ENCODE measurements at places on chromosomes 16 and 17.

- no peak for DNase-seq
These were observed 114.7 kb upstream of the NLRP1 start for GRCh38 chr17:5698959-5699358.

DNA sequence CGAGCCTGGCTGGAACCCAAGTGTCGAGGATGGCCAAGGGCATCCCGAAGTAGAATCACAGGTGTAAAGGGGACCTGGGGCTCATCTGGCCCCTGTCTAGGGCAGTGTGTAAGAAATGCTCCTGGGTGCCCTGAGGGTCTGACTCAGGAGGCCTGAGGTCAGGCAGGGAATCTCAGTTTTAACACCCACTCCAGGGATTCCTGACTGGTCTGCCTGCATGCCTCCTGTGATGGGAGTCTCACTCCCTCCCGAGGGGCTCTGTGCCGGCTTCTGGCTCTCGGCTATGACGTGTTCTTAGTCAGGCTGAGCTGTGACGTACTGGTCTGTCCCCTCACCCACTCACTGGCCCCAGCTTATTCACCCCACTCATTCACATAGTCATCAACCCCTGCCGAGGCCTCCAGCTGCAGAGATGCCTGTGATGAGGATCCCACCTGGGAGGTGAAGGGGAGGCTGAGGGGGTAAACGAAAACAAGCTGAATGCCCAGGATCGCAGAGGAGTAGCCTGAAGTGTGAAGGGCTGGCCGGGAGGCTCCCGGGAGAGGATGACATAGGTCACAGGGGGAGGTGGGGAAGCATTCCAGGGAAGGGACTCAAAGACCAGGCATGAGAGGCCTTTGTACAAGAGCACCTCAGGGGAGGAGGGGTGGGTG is 23.8 kb downstream of the FAM83G start:
- no peak for DNase-seq

GRCh38 chr16:72021043-72021442 is 12.5 kb downstream of the DHODH start:
- DNase-seq, result no peak

DNA sequence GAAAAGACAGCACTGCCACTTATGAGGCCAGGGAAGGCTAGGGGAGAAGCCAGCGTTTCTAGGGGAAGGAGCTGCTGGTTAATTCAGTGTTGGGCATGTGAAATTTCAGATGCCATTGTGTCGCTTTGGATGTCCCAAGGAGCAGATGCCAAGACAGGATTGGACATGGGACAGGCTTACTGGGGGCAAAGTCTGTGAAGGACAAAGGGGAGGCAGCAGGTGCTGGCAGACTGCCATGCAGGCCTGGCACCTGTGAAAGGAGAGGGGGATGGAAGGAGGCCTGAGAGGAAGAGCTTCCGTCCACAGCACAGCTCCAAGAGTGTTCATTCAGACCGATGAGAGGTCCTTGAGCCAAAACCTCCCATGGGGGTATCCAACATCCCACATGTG is 255.5 kb upstream of the RPL38 start:
- DNase-seq, result peak; percentile 47

GRCh38 chr16:21239646-21240045 is 6.1 kb downstream of the ANKS4B start:
- DNase-seq, result no peak

DNA sequence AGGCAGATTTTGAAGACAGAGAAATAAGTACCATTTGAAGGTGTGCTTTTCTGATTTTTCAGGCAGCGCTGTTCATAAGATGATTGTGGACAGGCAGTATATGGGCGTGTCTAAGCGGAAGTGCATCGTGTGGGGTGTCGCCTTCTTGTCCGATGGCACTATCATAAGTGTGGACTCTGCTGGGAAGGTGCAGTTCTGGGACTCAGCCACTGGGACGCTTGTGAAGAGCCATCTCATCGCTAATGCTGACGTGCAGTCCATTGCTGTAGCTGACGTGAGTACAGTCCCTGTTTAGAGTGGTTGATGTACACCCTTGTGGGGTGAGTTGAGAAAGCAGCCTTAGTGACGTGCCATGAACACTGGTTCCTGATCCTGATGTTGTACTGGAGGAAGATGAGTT is 10.7 kb downstream of the UTP4 start:
- DNase-seq, result no peak

DNA sequence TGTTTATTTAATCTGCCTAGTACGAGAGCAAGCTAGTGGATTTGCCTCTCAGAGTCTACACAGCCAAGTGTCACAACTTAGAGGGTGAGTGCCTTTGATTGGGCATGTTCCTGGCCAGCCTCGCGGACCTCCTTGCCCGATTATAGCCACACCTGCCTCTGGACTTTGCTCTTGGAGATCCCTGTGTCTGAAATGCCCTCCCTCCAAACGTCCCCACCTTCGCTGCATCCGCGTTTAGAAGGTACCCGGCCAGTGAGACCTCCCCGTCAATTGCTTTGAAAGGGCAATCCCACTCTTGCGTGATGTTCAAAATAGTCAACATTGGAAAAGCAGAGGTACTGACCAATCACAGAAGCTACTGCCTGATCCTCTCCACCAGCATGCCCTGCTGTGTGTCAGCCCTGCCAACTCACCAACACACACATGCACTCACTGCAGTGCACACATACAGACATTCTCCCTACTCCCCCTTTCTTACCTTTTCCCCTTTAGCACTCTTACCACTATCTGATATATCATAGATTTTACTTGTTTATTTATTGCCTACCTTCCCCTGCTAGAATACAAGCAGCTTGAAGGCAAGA is 6.5 kb upstream of the SDK2 start:
- no peak for DNase-seq

DNA sequence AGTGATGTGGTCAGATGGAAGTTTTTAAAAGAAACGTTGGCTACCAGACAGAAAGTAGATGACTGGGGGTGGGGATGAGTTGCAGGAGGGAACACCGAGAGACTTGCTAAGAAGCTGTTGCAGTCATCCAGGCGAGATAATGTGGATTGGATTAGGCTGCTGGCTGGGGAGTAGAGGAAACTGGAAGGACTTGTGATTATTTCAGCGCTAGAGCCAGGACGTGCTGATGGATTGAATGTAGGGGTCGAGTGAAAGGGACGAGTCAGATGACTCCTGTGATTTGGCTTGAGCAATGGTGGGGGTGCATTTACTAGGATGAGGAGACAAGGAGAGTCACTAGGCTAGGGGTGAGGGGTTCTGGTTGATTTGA is 88.5 kb downstream of the CLEC16A start:
- no peak for DNase-seq

GRCh38 chr16:16073001-16073545 is 123.7 kb downstream of the ABCC1 start:
- no peak for DNase-seq

GRCh38 chr17:60159479-60159866 is 9.7 kb downstream of the CA4 start:
- no peak for DNase-seq

GRCh38 chr16:11139326-11140097 is 116.5 kb downstream of the SOCS1 start:
- DNase-seq, result no peak

GRCh38 chr17:12592941-12593340 is 72.7 kb upstream of the MYOCD start:
- no peak for DNase-seq

DNA sequence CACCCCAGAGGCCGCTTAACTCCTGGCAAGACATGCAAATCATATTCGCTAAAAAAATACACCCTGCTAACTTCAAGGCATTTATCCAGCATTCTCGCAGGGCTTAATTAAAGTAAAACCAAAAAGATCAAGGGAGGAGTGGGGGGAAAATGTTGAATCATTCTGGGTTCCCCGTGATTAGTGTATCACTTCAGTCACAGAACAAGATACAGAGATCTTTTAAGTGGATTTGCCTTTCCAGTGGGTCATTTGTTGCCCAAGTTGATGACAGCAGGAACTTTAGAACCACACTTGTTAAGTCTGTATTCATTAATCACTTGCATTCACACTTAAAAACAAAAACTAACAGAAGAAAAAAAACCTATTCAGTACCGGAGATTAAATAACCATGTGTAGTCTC is 17.3 kb downstream of the CRYBA1 start:
- no peak for DNase-seq

GRCh38 chr17:81802856-81803643 is 900 bp upstream of the GCGR start:
- no peak for DNase-seq

GRCh38 chr16:47928008-47928407 is 227.8 kb downstream of the ABCC12 start:
- DNase-seq, result no peak

DNA sequence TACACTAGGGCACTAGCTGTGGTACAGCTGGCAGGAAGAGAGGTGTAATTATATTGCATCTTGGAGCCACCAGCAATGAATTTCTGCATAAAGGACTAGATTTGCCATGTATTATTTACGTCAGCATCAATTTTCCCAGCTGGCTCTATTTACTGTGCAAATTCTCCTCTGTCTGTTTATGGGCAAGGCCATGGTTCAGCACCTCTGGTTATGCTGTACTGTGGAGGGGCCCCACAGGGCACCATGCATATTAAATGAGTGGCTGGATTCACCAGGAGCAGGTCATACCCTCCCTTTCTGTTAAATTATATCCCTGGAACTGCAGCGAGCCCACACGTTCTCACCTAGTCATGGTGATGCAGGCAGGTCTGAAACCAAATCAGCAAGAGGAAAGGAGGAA is 19.8 kb downstream of the RAD51D start:
- DNase-seq, result no peak

GRCh38 chr17:15891318-15891717 is 53.6 kb upstream of the ADORA2B start:
- DNase-seq, result no peak

DNA sequence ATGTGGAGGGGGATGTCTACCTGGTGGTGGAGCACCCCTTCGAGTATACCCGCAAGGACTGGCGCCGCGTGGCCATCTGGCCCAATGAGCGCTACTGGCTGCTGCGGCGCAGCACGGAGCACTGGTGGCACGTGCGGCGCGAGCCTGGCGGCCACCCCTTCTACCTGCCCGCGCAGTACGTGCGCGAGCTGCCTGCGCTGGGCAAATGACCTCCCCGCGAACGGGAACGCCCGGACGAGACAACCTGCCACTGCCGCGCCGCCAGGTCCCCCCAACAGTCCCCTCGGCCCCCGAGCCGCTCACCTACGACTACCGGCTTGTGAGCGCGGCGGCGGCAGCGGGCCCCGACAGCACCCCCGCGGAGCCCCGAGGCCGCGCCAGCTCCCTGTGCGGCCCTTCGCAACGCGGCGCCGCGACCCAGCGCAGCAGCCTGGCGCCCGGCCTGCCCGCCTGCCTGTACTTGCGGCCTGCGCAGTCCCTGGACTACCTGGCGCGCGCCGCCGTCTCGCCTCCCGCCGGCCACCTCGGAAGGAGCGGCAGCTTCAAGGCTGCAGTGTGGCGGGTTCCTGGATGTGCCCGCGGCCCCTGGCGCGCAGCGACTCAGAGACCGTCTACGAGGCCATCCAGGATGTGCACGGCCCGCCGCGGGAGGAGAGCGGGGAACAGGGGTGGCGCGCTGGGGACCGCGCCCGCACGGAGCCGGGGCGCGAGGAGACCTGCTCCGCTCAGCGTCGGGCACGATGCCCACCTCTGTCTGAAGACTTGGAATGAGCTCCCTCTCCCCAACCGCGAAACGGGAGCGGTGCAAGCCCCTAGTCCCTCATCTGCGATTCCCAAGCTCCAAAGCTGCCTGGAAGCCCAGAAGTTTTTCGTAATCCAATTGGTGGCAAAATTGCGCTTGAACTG is 48.7 kb upstream of the AMZ2 start:
- DNase-seq, result peak; percentile 78

DNA sequence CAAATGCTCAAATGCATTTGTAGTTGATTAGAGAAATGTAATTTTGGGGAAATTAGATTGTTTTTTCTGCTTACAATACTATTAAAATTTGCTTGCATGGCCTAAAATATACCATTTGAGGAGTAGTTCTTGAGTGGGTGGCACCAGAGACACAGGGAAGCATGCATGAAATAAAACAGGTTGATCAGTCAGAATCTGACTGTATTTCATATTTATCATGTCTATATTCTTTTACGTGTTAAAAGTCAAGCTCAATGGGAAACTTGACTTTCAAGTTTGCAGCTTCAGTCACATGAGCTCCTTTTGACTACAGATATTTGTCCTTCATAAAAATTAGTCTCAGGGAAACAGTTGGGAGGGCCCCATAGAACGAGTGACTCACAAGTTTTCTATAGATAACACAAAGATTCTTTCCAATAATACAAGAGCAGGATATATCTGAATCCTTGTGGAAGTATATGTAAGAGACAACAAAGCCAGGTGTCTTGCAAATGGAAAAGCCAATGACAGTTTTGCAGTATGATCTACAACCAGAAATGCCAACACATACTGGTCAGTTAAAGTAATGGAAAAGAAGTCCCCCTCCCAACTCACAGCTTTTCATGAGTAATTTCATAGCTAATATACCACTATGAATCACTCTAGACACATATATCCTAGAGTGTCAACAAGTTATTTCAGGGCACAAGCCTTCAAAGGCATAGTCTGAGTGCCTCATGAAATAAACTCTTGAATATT is 42.2 kb upstream of the CORO6 start:
- DNase-seq, result no peak

DNA sequence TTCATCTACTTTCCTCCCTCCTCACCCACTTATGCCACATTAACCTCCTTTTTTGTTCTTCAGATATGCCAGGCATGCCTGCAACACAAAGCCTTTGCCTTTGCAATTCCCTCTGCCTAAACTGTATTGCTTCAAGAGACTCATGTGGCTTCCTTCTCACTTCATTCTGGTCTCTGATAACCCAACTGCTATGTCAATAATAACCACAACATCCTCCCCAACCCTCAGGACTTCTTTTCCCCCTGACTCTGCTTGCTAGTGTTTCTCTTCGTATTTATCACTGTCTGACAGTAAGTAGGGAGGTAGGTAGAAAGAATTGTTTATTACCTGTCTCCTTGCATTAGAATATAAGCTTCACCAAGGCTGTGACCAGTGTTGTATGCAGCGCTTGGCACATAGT is 22.4 kb downstream of the RBL2 start:
- no peak for DNase-seq

- DNase-seq, result no peak
These were observed 13.8 kb downstream of the EMP2 start for GRCh38 chr16:10566613-10567012.

Measured in activated CD8-positive, alpha-beta memory T cell treated with anti-CD3 and anti-CD28 coated beads for 24 hours (primary cell).